Lung microvascular endothelial cell (primary cell): ENCODE measurements at places on chromosomes 1 and 21.

GRCh38 chr1:78348496-78349284 lies 142.1 kb upstream of the PTGFR start:
- no peak for DNase-seq

GRCh38 chr1:8574985-8575384 lies 242.5 kb downstream of the RERE start:
- no peak for DNase-seq

DNA sequence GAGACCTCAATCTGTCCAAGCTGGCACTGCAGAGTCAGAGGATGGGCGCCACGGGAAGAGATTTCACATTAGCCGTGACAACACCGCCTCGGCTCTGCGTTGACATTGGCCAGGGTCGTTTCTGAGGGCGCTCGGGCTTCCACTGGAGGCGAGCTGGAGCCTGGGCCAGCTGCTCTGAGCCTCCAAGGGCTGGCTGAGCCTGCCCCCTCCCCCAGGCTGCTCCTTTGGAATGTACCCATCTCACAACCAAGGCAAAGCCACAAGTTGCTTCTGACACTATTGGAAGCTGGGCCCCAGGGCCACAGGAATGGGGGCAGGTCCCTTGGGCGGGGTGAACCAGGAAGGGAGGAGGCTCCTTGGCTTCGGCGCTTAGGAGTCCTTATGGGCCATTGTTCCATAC lies 12.7 kb downstream of the GPR3 start:
- DNase-seq = no peak

DNA sequence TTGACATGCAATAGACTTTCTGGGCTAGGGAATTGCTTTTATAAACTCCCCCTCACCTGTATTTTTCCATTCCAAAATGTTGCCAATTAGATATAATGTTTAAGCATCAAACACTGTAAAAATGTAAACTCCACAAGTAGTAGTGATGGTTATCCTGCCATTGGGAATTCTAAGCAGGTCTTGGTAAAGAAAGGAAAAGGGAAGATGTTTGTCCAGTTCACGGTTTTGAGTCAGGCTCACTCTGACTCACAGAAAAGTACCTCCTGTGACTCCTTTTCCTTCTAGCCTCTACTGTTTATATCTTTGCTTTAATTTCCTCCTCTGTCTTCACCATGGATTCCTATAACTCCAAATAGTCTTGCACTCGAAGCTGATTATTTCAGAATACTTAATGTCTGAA lies 19.0 kb upstream of the PTPN14 start:
- no peak for DNase-seq

- DNase-seq = no peak
These were observed 34.4 kb downstream of the TMCC2 start for GRCh38 chr1:205261946-205262691.

- DNase-seq = peak; percentile 45
These were observed 34.0 kb downstream of the FH start for GRCh38 chr1:241485554-241485992.

- no peak for DNase-seq
These were observed 20.8 kb downstream of the ZBTB8B start for GRCh38 chr1:32485554-32486255.

DNA sequence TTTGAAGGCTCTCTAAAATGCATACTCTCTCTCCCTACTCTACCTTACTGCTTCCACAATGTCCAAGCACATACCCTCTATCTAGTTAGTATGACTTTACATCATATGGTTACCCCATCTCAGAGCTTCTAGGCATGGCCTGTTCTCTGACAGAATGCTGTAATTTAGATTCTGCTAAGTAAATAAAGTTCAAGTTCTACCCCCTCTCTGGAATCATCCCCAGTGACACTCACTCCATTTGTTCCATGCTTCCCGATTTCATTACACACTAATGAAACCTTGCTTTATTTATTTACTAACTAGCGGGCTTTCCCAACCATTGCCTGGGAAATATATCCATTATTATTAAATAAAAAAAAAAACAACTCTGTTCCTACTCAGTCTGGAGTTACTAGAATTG lies 7.3 kb downstream of the CRYZL1 start:
- no peak for DNase-seq

DNA sequence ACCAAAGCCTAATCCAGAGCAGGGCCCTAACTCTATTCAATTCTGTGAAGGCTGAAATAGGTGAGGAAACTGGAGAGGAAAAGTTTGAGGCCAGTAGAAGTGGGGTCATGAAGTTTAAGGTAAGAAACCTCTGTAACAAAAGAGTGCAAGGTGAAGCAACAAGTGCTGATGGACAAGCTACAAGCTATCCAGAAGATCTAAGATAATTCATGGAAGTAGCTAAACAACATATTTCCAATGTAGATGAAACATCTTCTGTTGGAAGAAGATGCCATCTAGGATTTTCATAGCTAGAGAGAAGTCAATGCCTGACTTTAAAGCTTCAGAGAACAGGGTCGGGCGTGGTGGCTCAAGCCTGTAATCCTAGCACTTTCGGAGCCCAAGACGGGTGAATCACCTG lies 217.6 kb downstream of the GREM2 start:
- DNase-seq = no peak
